MCF 10A (cell line): ENCODE measurements at places on chromosomes 12 and 14. TPM values are rescaled to one million over a fixed set of nuclear protein-coding genes. Genes with fewer than 3 reads are reported as not detected.
A peak's percentile ranks its signal among the peaks of the same experiment; 100 is the strongest.

The PLA2G1B gene
- total RNA-seq = not detected in 2 replicates

The ZNF740 gene
- 34.9 and 36.2 TPM in 2 replicates for total RNA-seq

The SLCO1C1 gene
- not detected in 2 replicates for total RNA-seq

The RNASE4 gene
- 1.2 and 2.4 TPM in 2 replicates for total RNA-seq

The SNAPC1 gene
- total RNA-seq = 18.4 and 21.0 TPM in 2 replicates

The DPF3 gene
- total RNA-seq = 1.9 and 2.1 TPM in 2 replicates

The SLC25A47 gene
- not detected in 2 replicates for total RNA-seq

The IL31 gene
- total RNA-seq = not detected in 2 replicates

The SMIM41 gene
- not detected in 2 replicates for total RNA-seq

The RFLNA gene
- not detected in 2 replicates for total RNA-seq

The MGST1 gene
- 375 and 415 TPM in 2 replicates for total RNA-seq

The RBM23 gene
- 57.6 and 60.6 TPM in 2 replicates for total RNA-seq

The KRT3 gene
- total RNA-seq = not detected in 2 replicates

The CAPZA3 gene
- 0.28 and 0.49 TPM in 2 replicates for total RNA-seq

The GUCY2C gene
- total RNA-seq = not detected in 2 replicates

The NEUROD4 gene
- not detected in 2 replicates for total RNA-seq

DNA sequence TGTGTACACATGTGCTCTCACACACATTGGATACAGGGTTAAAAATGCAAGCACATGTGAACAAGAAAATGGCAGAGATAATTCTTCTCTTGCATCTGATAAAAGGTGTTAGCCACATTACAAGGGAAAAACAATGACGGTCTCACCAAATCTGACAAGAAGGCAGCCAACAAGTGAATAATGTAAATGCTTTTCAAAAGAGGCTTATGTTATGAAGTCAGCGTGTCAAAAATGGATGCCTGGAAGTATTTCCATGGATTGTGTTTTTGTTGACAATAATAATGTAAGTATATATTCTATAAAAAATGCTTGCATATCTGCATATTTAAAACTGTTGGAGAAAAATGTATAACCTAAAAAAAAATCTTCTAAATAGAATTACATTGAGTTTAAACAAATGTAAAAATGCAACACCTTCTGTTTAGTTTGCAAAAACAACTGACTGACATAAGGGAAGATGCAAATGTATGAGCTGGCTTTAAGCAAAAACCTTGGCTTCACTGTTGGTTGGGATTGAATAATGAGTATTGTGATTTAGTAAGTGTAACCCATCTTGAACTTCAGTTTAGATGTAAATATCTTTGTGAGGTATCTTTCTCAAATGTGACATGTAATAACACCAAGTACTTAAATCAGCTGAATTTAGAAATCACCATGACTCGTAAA is 424.9 kb downstream of the PDZRN4 start:
- DNase-seq = no peak

DNA sequence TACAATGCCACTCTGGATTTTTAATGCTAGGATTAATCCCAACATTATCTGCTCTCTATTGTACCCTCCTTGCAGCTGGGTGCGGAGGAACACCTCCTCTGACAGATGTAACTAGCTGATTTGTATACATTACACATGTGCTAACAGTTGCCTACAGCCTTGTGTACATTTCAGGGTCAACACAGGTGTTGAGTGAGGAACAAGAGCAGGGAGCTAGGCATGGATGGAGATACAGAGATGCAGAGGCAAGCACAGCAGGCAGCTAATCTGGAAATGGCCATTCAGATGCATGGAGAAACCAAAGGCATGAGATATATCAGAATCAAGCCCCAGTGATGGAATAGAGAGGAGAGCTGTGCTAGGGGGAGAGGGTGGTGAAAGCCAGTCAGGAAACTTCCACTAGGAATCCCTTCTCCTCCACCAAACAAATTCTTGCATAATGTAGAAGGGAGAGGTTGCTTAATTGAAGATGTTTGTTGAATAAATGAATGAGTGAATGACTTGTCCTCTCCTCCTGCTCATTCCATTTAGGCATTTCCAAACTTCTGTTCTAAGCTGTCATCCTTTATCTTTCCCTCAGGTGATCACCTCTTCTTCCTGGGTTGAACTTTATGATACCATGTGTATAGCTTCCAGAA is 313.2 kb downstream of the ATP23 start:
- DNase-seq = no peak

GRCh38 chr12:13725049-13725448 is 256.4 kb downstream of the GRIN2B start:
- no peak for DNase-seq

DNA sequence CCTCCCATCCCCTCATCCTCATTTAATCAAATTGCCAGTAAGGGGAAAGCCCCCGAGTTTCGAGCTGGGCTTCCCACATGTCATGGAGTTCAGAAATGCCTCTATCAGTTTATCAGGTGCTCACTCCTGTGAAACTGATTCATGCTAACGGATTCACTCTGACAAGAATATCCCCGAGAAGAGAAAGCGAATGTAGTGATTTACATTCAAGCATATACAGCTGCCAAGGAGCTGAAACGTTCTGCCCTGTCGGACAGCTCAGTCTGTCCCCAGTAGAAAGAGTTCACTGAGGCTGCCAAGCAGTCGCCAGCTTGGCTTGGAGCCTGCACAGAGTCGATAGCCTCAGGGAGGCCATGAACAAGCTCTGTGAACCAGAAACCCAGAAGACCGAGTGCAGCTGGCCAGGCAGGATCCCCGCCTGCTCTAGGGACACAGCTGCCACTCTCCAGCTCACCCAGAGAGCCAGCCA is 88.4 kb downstream of the TMCC3 start:
- peak; percentile 87 for DNase-seq

GRCh38 chr14:104131968-104132732 is 6.2 kb upstream of the KIF26A start:
- no peak for DNase-seq

- DNase-seq = peak; percentile 51
These were observed 212.6 kb downstream of the SLC16A7 start for GRCh38 chr12:59808317-59808910.

GRCh38 chr12:120639771-120640721 is at the start of gene CABP1:
Gene CABP1 (plus strand): TSS chr12:120640626. CDS start chr12:120640686, 60 bp downstream.
- no peak for DNase-seq

- DNase-seq = no peak
These were observed 21.9 kb downstream of the CLMN start for GRCh38 chr14:95297832-95298231.

DNA sequence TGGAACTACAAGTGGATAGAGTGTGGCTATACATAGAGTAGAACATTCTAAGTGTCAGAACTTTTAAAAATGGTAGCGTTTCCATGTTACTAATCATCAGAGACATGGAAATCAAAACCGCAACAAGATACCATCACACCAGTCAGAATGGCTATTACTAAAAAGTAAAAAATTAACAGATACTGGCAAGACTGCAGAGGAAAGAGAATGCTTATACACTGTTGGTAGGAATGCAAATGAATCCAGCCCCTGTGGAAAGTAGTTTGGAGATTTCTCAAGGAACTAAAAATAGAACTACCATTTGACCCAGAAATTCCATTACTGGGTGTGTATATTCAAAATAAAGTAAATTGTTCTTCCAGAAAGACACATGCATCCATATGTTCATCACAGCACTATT is 518.6 kb downstream of the NELL2 start:
- DNase-seq = no peak

GRCh38 chr12:62711631-62712241 is 223.2 kb downstream of the PPM1H start:
- no peak for DNase-seq

DNA sequence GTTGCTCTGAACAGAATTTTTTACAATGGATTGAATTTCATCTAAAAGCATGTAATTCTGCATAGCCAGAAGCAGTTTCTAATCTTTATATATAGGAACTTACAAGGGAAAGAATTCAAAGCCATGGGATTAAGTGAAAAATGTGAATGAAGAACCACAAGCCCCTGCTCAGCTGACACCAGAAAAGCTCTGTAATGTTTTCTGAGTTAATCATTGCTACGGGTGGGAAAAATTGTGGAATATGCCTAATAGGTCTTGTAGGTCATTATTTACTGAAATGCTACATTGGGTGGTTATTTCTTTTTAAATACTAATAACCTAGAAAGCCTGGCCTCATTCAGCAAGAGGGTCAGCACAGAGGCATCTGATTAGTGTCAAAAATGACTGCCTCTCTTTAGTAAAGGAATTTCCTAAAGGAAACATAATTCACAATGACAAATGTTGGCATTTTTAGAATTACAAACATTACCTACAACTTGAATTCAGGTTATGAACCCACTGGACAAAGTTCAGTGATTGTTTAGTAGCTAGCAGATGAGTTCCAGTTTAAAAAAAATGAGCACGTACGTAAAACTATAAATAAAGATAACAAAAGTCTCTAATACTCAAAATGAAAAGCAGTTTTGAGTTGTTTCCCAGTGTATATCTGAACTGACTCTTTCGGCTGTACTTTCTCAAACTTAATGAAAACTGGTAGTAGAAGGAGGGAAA is 75.3 kb downstream of the BMP4 start:
- no peak for DNase-seq

- peak; percentile 88 for DNase-seq
These were observed 10.8 kb upstream of the TCTN2 start for GRCh38 chr12:123659996-123660727.

GRCh38 chr14:56874375-56874774 is 64.1 kb upstream of the OTX2 start:
- peak; percentile 43 for DNase-seq

- DNase-seq = no peak
These were observed 148.1 kb downstream of the EFCAB11 start for GRCh38 chr14:89806451-89806850.

DNA sequence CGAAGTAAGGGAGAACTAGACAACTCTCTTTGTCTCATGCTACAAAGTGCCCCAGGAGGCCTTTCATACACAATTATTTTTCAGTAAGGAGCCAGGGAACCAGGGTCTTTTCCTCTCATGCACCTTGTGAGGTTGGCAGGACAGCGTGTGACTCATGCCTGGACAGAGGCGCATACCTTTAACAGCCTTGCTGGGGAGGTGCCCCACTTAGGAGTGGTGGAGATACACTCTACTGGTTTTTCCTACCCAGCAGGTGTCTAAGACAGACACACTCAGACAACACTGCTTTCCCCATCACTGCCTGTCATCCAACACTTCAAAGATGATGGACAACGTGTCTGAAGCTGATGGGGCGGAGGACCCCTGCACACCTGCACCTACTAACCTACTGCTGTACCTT is 49.1 kb downstream of the B4GALNT3 start:
- peak; percentile 65 for DNase-seq

GRCh38 chr14:77474479-77475177 is 16.7 kb downstream of the AHSA1 start:
- no peak for DNase-seq

GRCh38 chr12:42217656-42218055 is 20.4 kb downstream of the YAF2 start:
- DNase-seq = no peak

GRCh38 chr14:54193871-54194270 is 202.9 kb upstream of the CDKN3 start:
- DNase-seq = no peak

DNA sequence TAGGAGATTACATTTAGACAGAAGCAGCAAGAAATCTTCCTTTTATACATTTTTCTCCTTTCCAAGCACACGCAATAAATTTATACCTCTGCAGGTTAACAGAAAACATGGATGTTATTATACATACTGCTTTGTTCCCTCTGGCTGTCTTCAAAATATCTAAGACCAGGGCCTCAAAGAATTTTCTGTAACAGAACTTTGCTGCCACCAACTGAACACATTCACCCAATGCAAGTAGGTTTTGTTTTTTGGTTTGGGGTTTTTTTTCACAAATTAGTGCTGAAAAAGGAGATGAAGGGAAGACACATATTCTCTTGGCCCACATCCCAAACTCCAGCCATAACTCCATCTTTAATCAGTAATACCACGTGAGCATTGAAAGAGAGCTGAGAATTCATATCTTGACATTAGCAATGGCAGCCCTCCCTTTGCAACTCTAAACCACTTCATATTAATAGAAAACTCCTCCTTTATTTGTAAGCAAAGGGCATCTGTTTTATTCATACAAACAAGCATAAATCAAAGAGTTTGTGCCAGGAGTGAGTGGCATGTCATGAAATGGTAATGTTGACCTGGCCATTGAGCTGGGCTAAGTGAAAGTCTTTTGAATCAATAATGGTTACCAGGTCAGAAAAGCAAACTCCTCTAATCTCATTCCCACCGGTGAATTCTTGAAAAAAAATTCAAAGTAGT is 150.8 kb upstream of the FSCB start:
- DNase-seq = peak; percentile 45

DNA sequence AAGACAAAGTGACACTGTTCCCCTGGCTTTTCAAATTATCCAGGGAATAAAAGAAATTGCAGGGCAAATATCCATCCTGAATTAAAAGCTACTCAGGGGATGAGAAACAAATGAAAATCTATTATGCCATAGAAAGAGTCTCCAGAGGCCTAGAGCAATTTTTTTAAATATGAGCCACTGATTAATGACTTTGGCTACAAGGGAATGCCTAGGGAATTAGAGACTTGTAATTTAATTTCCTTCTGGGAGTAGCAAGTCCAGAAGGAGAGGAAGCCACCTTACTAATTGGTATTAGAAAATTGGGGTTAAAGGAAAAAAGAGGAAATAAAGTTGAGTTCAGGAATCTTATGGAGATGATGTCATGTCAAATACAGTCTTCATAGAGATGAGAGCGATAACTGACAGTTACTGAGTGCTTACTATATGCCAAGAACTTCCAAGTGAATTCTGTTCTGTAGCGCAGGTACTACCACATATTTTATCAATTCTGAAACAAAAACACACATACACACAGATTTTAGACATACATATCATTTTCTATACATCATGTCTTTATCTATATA is 304.4 kb downstream of the DUSP6 start:
- no peak for DNase-seq

- no peak for DNase-seq
These were observed 17.9 kb downstream of the TOGARAM1 start for GRCh38 chr14:44979740-44980356.

DNA sequence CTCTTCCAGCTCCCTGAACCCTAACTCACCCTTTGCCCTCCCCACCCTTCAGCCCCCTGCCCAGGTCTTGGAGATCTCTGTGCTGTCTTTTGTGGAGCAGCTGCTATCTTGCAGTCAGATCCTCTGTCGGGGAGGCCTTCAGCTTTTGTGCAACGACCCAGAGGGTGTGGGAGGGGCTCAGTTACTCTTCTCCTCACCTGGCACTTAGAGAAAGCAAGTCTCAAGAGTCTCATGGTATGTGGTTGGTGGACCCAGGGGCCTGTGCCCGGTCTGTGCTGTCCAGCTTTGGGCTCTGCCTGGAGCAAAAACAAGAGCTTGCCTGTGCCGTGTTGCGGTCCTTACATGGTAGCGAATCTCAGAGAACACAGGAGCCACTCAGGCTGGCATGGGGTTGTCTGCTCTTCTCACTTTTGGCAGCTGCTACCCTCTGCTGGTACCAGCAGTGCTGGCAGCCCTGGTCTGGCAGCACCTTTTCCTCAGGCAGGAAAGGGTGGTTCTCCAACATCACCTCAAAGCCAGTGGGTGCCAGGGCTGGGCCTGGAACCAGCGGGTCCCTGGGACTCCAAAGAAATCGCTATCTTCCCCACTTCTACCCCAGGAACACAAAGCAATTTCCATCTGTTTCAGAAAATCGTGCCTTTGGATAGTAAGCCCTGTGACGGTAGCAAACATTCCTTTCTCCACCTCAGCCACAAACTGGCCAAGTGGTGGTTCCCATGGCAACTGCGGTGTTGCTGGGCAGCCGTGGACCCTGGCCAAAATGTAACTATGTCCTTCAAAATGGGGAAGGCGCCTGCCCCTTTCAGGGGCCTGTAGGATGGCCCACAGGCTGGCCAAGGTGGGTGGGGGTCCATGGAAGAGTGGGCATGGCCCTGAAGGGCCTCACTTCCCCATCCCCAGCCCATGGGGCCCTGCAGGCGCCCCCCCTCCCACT is 90.0 kb downstream of the RIN3 start:
- DNase-seq = peak; percentile 45

- DNase-seq = peak; percentile 1
These were observed 780.2 kb upstream of the SEL1L start for GRCh38 chr14:82313889-82314288.
